ENCODE measurements at places on chromosomes 5 and 9.

DNA sequence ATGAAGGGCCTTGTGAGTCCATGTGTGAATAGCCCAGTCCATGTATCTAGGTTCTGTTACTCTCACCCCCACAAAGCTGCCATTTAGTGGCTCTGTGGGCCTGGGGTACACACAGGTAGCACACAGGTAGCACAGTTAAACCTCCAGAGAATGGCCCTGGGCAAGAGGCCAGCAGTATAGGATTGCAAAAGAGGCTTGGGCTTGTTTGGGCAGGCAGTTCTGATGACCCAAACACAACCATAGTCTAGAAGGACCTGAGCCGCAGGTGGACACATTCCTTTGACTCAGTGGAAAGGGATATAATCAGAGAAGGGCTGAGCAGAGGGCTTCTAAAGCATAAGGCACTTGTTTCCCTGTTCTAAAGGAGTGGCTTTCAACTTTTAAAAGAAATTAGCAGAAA is 326.8 kb upstream of the SGCD start:
- DNase-seq = no peak

GRCh38 chr5:13278811-13279210 is 665.7 kb downstream of the DNAH5 start:
- no peak for DNase-seq

DNA sequence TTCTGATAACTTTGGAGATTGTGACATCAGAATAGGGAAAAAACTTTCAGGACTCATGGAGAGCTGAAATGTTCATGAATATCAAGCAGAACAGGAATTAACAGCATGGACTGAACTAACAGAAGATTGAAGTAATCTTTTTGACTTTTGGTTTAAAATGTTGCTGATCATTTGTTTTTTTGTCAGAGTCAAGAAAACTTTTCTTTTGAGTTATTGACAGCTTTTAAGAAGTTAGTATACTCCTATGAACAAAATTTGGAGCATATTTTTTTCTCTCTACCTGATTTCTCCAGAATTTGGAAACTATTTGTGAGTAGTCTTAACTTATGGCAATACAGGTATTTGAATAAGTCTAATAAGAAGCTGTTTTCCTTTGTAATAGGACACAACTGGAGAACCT is 244.3 kb upstream of the KLF9 start:
- DNase-seq = no peak

GRCh38 chr9:115200711-115201505 is 83.0 kb upstream of the TNC start:
- no peak for DNase-seq
